Esophagus squamous epithelium (tissue), 5 donors: ENCODE measurements at places on chromosomes 12 and 14.

DNA sequence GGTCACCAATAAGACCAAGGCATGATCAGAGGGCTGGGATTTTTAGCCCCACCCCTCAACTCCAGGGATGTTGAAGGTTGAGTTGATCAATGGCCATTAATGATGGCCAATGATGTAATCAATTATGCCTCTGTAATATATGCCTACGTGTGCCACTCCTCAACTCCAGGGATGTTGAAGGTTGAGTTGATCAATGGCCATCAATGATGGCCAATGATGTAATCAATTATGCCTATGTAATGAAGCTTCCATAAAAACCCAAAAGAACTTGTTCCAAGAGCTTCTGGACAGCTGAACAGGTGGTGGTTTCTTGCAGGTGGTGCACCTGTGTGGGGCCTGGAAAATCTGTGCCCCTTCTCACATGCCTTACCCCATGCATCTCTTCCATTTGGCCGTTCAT is 33.2 kb downstream of the KLRG1 start:
- DNase-seq, result no peak

GRCh38 chr14:70032447-70032846 is 153.2 kb downstream of the SMOC1 start:
- DNase-seq, result no peak

- DNase-seq, result no peak
Measured at GRCh38 chr12:101596172-101596571, 1.4 kb downstream of the MYBPC1 start.

GRCh38 chr14:76174982-76175381 is 23.3 kb downstream of the GPATCH2L start:
- DNase-seq, result no peak

DNA sequence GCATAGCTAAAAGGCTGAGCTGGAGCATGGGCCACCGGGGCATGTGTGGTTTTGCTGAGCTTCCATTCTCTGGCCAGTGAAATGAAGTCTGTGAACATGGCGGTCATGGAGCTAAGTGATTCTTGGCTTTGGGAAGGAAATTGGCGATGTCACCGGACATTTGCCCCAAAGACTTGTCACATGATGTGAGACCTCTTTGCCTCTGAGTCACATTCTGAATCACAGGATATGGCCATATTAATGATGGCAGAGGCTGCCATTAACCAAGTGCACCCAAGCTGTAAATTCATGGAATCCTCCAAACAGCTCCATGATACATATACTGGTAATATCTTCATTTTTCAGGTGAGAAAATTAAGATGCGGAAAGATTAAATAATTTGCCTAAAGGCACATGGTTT is 27.4 kb upstream of the BATF start:
- DNase-seq, result no peak

DNA sequence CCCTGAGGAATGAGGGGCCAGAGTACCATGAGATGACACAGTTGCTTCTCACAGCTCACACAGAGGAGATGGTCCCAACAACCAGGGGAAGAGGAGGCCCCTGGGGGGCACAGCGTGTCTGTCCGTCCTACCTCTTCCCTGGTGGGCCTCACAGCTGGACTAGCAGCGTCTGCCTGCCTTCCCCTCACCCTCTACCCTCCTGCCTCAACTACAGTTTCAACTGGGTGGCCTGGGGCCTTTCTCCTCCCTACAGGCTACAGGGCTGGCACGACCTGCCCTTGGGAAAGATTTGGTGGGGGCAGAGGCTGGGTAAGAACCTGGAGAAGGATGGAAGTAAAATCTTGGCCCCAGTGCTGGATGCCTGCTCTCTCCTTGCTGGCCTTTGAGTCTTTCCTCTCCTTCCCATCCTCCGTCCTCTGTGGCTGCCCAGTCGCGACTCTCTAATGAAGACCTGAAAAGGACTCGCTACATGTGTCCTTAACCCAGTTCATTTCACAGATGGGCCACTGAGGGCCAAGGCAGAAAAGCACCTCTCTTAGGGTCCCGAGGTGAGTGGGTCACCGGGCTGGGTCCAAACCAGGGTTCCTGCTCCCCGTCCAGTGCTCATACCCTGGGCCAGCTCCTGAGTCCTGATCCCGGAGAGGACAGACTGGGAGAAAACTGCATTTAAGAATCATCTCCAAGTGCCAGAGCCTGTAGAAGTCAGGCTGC is 232.5 kb downstream of the BCL11B start:
- DNase-seq, result no peak

GRCh38 chr12:30896461-30896860 is 30.1 kb upstream of the TSPAN11 start:
- DNase-seq, result no peak

- DNase-seq, result no peak
Measured at GRCh38 chr12:95368931-95369330, 105.0 kb upstream of the METAP2 start.

DNA sequence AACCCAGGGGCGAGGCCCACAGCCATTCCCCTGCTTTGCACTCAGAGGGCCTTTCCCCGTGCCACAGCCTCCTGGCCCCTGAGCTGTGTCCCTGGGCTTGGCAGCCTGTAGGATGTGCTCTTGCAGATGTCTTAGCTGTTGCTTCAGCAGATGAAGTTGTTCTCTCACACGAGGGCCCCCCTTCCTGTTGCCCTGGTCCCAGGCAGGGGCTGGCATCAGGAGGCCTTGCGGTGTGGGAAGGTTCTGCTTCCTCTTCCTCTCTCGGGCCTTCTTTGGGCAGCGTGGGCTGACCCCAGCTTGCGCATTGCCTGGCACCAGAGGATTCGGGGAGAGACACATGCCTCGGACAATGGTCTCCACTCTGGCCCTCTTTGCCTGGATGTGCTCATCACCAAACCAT is 12.7 kb downstream of the PROX2 start:
- DNase-seq, result no peak

GRCh38 chr14:56753396-56753795 is 56.9 kb downstream of the OTX2 start:
- no peak for DNase-seq

GRCh38 chr14:69754487-69754886 is 12.5 kb upstream of the SRSF5 start:
- no peak for DNase-seq

- no peak for DNase-seq
Measured at GRCh38 chr14:61211476-61212255, 69.5 kb downstream of the TMEM30B start.
